ENCODE measurements at places on chromosomes 3 and 15.

- no peak for DNase-seq
These were observed 166.0 kb downstream of the ARRDC4 start for GRCh38 chr15:98126326-98127085.

DNA sequence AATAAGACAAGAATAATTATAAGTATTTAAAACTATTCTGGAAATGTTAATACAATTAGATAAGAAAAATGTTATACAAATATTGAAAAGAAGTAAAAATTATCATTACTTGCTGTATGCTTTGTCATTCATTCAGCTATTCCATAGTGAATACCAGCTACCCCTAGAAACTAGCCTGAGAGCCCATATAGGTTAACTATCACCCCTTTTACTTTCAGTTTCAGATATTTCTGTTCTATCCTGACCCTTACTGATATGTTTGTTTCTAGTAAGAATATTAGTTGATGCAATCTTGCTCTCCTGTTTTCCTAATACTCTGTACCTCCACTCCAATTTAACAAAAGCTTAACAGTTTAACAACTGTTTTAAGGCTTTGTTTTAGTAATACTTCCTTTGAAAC is 31.6 kb downstream of the FAM227B start:
- peak; percentile 81 for DNase-seq

- no peak for DNase-seq
These were observed 17.0 kb downstream of the CA12 start for GRCh38 chr15:63364399-63365272.

GRCh38 chr3:93979850-93980676 is at the start of gene ARL13B:
TSS of gene ARL13B (plus strand) at chr3:93980155. CDS start at chr3:93980424, 269 bp downstream.
- DNase-seq: peak; percentile 99

DNA sequence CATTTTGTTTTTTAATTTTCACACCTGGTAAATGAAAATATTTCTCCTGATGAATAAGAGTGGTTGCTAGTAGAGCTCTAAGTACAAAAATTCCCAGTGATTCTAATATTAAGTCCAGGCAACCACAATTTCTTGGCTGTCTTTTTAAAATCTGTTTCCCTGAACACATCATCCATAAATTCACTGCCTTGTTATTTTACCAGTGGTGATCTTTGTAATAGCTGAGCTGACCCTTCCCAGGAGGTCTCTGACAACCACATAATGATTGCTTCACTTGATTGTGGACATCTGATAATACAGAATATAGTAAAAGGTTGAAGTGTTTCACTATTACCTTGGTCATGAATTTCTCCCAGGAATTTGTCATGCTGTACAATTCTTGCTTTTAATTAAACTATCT is 13.9 kb upstream of the TOP2B start:
- DNase-seq: no peak

DNA sequence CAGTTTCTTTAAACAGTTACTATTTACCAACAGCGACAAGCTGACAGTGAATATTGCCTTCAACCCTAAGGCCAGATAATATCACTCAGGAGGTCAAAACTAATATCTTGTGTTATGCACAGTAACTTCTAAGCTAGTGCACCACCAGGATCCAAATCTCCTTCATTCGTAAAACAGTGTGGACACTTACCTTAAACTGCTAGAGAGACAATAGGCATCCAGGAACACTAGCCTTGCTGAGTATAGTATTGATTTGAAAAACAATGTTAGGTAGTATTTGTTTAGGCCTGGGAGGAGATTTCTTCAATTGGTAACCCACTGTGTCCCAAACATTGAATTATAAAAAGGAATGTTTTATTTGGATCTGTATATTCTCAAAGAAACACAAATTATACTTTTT is 707.9 kb upstream of the UBE2E2 start:
- DNase-seq: no peak

DNA sequence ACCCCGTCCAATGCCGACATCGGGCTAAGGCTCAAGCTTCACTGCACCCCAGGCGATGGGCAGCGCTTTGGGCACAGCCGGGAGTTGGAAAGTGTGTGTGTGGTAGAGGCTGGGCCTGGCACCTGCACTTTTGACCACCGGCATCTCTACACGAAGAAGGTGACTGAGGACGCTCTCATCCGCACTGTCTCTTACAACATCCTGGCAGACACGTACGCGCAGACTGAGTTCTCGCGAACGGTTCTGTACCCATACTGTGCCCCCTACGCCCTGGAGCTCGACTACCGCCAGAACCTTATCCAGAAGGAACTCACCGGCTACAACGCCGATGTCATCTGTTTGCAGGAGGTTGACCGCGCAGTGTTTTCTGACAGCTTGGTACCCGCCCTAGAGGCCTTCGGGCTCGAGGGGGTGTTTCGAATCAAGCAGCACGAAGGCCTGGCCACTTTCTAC is 1.0 kb downstream of the PDE12 start:
- peak; percentile 41 for DNase-seq

DNA sequence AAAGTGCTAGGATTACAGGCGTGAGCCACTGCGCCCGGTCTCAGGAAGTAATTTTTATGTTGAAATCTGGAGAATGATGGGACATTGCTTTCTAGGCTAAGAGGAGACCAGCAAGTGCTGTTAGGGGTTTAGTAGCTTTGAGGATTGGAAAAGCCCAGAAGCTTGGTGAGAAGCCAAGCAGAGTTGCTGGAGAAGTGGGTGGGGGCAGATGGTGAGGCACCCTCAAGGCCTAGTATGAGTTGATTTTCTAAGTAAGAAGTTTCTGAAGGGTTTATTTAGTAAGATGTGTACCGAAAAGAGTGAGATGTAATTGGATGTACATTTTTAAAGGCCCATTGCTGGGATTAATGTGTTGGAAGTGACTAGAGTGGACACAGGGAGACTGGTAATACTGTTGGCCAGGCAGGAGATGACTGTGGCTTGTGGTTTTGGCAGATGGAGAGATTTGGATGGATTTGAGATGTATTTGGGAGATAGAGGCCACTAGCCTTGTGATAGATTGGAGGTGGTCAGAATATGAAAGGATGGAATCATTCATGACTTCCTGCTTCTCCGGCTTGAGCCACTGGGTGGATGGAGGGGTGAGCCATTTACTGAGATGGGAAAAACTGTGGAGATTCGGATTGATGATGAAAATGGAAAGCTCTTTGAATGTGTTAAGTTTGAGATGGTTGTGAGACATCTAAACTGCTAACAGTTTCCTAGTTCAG is 2.3 kb downstream of the LRRC28 start:
- peak; percentile 26 for DNase-seq

GRCh38 chr15:66734961-66735908 is 33.2 kb downstream of the SMAD6 start:
- no peak for DNase-seq

GRCh38 chr15:23074684-23075083 is 35.3 kb upstream of the TUBGCP5 start:
- peak; percentile 51 for DNase-seq

- no peak for DNase-seq
These were observed 210.3 kb upstream of the CGNL1 start for GRCh38 chr15:57165992-57166391.

- no peak for DNase-seq
These were observed 3.9 kb upstream of the IREB2 start for GRCh38 chr15:78434134-78434533.

DNA sequence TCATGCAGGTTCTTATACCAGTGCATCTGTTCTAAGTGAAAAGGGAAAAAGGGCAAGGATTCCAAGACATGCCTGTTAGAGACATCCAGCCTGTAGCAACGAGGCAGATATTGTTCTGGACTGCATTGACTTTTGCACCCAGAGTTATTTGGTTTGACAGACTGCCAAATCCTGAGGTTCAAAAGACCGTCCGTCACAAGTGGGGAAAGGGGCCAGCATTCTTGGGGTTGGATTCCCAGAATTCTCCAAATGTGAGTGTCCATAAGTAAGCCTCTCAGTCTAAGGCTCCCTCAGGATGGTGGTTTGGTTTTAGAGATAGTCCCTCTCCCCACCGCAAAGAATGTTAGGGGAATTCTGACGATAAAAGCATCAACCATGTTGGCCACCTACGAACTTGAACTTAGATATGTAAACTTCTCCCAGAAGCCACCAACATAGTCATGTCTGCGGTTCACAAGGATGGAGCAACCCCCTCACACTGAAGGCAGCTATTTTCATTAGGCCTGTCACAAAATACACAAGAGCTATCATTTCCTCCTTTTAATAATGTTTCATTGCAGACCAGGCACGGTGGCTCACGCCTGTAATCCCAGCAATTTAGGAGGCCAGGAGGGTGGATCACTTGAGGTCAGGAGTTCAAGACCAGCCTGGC is 13.6 kb upstream of the LACTB start:
- no peak for DNase-seq

DNA sequence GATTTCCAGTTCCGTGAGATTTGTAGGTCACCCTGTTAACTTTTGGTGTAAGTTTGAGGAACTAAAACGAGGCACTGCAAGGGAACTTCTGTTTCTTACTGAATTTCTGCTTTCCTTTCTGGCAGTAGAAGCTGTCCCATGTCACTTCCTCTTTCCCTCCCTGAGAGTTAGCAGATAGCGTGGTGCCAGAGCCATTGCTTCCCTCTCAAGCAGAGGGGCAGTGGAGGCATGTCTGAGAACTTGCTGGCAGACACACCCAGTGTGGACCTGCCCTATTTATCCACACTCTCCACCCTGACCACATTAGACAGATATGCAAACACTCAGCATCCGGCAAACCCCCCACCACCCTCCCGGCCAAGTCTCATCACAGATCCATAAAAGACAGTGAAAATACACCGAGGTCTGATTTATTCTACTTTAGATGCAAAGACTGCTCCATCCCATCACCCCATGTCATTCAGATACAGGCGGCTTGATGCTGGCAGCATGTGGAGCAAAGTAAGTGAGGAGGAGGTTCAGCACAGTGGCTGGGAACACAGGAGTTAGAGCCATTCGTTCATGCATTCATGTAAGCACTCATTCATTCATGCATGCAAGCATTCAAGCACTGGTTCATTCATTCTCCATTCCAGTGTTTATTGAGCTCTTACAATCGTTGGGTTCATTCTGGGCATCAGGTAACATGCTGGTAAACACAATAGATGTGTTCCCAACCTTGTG is 324.7 kb downstream of the SHQ1 start:
- DNase-seq: peak; percentile 88

DNA sequence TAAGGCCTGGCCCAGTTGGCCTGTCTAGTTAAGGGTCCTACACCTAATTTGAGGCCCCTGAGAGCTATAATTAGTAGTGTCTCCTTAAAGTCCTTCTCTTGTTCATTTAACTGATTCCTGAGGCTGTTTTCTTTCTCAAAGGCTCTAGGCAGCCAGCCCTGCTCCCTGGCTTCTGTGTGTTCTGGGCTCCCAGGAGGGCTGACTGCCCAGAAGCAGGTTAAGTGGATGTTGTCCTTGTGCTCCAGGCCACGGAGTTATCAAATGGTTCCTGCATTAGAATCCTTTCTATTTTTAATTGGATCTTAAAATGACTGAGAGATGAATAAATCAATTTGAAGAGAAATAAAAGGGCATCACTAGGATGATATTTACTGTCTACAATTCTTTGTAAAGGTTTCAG is 140.0 kb downstream of the SNRK start:
- no peak for DNase-seq

DNA sequence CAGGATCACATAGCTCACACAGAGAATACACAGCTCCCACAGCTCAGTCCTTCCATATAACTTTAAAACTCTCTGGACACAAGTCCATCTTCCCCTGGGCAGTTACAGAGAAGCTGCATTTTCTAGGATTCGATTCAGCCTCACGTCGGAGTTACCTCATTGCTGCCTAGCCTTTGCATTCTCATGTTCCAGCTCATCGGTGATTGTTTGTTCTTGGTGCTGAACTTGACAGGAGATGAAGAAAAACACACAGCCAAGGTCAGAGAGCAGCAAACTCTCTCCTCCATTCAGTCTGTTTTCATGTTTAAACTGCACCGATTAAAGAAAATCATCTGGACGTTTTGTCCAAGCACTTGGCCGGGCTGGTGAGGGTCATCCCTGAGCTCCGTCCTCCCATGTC is 375.5 kb upstream of the CFAP20DC start:
- no peak for DNase-seq

DNA sequence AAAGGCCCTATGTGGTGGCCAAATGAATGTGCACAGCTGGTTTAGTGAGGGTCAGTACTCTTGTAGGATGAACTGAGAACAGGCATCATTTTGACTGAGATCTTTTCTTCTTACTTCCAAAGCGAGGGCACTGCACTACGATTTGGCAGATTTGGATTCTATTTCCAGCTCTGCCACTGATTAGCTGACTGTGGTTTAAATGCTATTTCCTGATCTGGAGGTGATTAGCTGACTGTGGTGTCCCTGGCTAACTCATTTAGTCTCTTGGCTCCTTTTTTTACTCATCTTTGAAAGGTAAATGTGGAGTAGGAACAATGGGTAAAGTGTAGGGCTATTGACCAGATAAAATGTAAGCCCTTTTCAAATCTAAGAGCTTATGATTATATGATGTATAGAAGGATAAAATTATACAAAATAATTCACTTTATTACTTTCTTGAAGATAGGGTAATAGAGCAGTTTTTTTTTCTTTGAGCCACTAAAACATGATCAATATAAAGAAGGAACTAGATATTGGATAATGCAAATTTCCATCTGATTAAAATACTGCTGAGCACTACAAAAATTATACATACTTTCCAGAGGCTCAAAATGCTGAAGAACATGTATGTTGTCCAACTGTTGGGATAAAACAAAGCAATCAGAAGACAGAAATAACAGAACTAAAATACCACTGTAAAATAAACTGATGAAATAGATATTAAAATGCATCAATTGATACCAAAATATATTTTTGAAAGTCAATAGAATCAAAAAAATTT is 39.7 kb upstream of the PLOD2 start:
- DNase-seq: no peak

- no peak for DNase-seq
These were observed 45.1 kb downstream of the APH1B start for GRCh38 chr15:63322541-63322940.

DNA sequence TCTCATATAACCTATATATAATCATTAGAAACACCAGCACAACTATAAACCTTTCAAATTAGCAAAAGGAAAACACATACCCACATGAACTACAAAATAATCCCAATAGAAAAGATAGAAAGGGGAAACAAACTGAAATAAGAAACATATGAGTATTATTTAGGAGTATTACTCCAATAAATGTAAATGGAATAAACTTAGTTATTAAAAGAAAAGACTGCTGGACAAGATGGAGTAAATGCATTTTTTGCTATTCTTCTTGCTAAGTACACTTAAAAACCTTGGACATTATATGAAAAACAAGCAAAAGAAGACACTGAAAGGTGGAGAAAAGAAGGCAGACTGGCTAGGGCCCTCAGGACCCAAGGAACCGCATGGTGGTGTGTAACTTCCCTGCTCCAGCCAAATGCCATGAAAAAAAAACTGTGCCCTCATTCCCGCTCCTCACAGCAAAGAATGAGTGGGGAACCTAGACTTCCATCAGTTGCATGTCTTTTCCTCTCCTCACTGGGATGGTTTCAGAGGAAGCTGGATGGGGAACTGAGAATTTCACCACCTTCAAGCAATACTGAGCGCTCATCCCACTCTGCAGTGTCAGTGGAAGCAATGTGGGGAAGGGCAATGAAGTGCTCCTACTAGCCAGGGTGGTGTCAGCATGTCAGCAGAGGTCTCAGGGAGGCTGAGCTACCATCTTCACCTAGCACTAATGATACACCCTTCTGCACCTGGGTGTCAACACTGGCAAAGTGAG is 43.7 kb upstream of the ADAMTS17 start:
- DNase-seq: no peak

- no peak for DNase-seq
These were observed 277.9 kb upstream of the THBS1 start for GRCh38 chr15:39302936-39303335.

Measured in OCI-M1 (cell line).